ENCODE measurements at places on chromosomes 4 and X.

DNA sequence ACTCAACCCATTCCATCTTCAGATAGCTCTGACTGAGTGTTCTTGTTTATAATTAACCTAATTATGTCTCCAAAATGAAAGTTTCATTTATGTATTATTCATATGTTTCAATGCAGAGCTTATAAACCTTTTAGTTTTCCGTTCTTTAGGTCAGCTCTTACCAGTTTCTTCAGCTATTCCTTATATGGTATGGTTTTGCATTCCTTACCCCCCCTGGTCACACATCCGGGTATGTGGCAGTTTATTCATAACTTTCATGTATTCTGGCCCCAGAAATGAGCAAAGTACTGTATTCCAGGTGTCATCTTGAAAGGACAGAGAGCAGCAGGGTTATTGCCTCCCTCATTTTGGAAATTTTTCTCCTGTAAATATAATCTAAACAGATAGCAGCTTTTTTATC is 16.8 kb upstream of the IGSF1 start:
- DNase-seq: no peak

GRCh38 chr4:106830879-106831278 is 205.2 kb downstream of the DKK2 start:
- DNase-seq: no peak

DNA sequence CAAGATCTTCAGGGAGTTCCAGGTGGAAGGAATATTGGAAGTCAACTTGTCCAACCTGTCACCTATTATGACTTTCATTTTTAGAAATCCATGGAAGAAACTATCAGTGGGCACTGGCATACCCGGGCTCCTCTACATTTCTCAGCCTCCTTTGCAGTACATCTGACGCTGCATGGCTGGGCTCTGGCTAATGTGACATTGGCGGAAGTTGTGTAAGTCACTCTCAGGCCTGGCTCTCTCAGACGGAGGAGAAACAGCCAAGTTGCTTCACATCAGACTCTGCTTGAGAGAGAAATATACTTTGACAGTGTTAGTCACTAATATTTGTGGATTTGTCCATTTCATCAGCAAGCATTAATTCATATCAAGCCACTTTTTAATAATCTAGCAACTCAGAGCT is 4.5 kb downstream of the DCHS2 start:
- DNase-seq: no peak

GRCh38 chr4:115054836-115055235 is 58.6 kb downstream of the NDST4 start:
- no peak for DNase-seq

- DNase-seq: no peak
Observed at GRCh38 chr4:76513482-76513881, 78.5 kb downstream of the SHROOM3 start.

GRCh38 chr4:87679449-87680169 is 29.5 kb downstream of the DMP1 start:
- no peak for DNase-seq

DNA sequence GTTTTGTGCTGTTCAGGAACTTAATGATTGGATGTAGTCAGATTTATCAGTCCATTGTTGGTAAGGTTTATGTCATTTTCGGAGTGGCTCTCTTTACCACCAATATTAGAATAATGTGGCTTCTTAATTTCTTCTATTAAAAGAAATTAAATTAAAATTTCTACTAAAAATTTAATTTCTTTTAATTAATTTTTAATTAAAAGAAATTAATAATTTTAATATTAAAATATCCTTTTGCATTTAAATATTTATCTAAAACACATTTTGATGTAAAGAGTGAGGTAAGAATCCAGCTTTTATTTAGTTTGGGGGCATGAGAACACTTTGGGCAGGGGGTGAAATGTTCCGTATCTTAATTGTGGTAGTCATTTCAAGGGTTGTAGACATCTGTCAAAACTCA is 15.7 kb upstream of the UFSP2 start:
- no peak for DNase-seq

GRCh38 chr4:80221161-80221560 is 23.9 kb downstream of the PRDM8 start:
- DNase-seq: no peak

GRCh38 chr4:33073811-33074210 is 2353.6 kb downstream of the PCDH7 start:
- no peak for DNase-seq

GRCh38 chr4:103645991-103646390 is 73.8 kb downstream of the TACR3 start:
- no peak for DNase-seq

DNA sequence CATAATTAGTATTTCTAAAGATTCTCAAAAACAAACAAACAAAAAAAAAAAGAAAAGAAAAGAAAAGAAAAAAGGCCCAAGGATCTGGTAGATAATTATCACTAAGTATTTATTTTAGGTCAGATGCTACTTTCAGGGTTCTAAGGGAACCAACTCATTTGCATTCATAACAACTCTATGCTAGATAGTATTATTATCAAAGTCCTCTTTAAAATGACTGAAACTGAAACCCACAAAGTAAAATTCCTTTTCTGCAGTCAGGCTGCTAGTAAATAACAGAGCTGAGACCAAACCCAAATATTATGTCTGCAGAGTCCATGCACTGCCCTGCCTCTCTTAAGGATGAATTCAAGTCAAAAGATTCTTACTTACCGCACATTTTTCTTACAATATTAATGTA is 38.3 kb upstream of the MAPK10 start:
- DNase-seq: no peak

- DNase-seq: no peak
Observed at GRCh38 chr4:996030-996996, 3.1 kb upstream of the SLC26A1 start.

- DNase-seq: no peak
Observed at GRCh38 chr4:22680065-22680642, 12.6 kb upstream of the GBA3 start.

DNA sequence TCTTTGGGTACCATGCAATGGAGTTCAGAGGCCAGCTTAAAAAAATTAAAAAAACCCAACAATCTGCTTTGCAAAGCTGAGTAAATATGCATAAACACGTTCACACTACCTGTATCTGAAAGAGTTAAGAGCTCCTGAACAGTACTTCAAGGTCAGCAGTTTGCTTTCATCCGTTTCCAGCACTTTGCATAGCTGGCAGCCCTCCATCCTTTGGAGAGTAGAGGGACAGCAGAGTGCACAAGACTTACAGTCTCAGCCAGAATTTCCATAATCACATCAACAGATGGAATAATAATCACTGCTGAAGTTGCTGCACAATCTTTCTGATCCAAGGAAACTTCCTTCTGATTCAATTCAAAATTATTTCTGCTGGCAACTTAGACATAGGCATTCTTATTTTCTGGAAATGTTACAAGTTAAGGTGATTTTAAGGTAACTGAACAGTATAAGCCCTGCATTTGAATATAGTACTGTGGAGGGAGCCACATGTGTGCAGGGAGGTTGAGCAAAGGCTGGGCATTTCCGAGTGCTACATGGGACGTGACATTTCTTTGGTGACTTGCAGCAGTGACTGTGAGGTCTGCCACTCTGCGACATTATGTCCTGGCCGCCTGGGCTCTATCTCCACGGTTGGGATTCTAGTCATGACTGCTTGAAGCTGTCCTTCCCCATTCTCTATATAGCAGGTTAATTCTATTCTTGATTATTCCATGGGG is 73.5 kb upstream of the EMCN start:
- DNase-seq: no peak

DNA sequence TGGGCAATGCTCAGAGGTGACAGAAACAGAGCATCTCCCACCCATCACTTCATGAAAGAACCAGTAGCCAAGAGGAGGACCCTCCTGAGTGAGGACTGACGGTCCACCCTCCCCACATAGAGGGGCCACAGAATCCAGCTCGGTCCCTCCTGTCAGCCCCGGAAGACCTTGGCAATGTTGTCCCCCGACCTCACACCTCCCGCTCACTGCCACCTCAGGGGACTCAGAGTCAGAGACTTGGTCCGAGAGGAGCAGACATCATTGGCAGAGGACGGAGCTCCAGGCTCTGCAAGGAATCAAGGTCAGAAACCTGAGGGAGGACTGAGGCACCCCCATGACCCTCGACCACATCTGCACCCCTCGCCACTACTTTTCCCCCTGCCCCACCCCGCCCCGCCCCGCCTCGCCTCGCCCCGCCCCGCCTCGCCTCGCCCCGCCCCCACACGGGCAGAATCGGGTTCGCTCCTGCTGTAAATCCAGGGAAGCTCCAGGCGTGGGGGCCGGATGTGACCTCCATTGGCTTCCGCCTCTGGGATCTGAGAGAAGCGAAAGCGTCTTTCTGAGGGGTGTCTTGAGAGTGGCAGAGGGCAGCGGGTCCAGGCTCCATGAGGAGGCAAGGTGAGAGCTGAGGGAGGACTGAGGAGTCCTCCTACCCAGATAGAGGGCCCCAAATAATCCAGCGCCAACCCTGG is at the start of gene MAGEA11:
MAGEA11 (plus strand) TSS at position 516 of the 692 bp plus-strand sequence. CDS start 1,100 bp downstream, outside the sequence.
- DNase-seq: no peak

DNA sequence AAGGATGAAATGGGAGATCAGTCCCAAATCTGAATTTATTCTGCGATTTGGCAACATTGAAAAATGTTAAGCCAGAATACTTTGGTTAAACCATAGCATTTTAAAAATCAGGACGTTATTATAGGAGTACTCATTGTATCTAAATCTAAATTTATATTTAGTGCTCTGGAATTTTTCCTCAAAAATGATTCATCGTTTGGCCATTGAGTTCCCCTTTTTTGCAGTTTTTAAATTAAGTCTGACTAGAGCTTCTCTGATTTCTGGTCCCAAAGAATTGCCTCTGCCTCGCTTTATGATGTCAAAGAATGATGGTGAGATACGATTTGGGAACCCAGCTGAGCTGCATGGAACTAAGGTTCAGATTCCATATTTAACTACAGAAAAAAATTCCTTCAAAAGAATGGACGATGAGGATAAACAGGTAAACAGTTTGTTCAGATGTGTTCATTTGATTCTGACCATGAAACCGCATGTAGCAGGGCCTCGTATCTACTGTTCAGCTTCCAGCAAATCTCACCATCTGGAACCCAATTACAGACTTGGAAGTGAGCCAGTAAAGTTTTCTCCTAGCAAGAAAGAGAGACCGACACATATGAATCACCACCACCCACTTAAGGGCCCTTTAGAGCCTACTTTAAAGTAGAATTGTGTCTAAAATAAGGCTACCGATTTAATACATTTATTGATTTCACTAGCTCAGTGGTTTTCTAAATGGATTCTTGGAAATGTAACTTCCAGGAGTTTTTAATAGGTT is 75.6 kb downstream of the REPS2 start:
- DNase-seq: no peak

- DNase-seq: no peak
Observed at GRCh38 chrX:140354431-140355120, 150.3 kb downstream of the SOX3 start.

DNA sequence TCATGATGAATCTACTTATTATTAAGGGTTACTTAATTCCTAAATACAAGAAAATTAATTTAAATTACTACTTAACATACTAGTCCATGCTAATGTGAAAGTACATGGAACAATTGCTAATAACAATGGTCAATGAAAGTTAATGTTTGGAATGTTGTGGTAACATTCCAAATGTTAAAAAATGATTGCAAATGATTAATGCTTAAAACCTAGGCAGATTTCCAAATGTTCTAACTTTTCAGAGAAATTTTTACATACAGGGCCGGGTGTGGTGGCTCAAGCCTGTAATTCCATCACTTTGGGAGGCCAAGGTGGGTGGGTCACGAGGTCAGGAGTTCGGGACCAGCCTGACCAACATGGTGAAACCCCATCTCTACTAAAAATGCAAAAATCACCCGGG is 1851.3 kb upstream of the PCDH7 start:
- DNase-seq: no peak

GRCh38 chrX:148788449-148788848 is 288.0 kb downstream of the AFF2 start:
- DNase-seq: no peak

DNA sequence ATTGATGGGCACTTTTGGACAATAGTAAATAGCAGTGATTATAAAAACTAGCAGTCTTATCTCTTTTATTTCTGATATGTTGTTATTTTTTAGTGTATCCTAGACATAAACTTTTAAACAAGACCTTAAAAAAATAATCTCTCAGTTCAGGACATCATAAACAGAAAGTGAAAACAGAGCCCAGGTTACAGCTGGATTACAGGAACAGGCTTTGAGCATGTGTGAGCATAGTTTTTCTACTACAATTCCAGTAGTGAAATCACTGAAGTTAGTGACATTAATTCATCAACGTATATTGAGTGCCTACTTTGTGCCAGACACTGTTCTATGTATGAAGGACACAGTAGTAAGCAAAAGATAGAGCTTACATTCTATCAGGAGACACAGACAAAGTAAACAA is 16.9 kb downstream of the TRIM75 start:
- DNase-seq: no peak

GRCh38 chr4:38129460-38130227 is 169.4 kb downstream of the PTTG2 start:
- DNase-seq: no peak

GRCh38 chrX:70592091-70592490 is 147.5 kb downstream of the DLG3 start:
- DNase-seq: no peak

DNA sequence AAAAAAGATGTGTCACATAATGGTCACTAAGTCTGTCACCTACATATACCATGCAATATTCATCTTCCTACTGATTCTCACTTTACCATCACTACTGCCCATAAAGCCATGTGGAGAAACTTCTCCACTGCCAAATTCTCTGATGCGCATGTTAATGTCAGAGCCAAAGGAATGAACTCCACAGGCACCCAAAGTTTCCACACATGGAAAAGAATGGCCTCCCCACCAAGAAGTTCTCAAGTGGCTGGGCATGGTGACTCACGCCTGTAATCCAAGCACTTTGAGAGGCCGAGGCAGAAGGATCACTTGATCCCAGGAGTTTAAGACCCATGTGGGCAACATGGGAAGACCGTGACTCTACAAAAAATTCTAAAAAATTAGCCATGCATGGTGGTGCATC is 43.8 kb upstream of the UGDH start:
- DNase-seq: no peak

- no peak for DNase-seq
Observed at GRCh38 chrX:134622056-134622812, 36.0 kb downstream of the PLAC1 start.

DNA sequence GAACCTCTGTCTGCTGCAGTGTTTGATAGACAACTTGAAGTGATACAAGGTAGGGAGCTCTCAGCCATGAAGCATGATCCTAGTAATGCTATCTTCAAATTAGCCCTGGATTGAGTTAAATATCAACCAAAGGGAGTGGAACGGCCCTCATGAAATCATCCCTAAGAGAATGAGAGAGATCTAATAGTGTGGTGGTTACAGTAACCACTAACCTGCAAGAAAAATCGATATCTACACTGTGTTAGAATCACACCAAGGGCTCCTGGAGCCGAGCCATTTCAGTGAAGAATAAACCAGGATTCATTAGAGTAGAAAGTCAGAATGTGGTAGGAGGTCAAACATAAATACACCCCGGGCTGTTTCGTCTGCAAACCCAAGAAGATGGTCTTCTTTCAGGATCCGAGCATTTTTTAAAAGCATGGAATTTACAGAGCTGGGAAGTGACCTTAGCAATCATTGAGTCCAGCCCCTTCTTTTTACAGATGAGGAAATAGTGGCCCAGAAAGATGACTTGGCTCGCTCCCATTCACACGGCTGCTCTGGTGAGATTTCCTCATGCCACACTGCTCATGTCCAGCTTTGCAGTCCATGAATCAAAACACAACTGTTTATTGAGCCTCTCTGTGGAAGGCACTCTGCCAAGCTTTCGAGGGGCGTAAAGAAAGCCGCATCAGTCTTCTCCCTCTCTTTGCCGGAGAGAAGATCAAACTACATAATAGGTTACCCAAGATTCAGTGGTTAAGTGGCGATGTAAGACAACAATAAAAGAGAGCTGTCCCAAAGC is 5.5 kb upstream of the DCTD start:
- DNase-seq: no peak
